ENCODE measurements at places on chromosomes 2 and 18. TPM values are rescaled to one million over a fixed set of nuclear protein-coding genes. Genes with fewer than 3 reads are reported as not detected.

MAP3K19 gene
- total RNA-seq, result not detected

ASXL3 gene
- 0.07 TPM for total RNA-seq

FSIP2 gene
- 0.07 TPM for total RNA-seq

RNF144A gene
- total RNA-seq, result 2.5 TPM

ALLC gene
- total RNA-seq, result not detected

IL1B gene
- total RNA-seq, result 0.46 TPM

LAMA1 gene
- 0.07 TPM for total RNA-seq

VAMP5 gene
- total RNA-seq, result 60.0 TPM

RTP5 gene
- total RNA-seq, result not detected

USP40 gene
- 21.7 TPM for total RNA-seq

DSC1 gene
- not detected for total RNA-seq

NDC80 gene
- 24.3 TPM for total RNA-seq

CCDC148 gene
- total RNA-seq, result not detected

PDCD1 gene
- total RNA-seq, result not detected

INPP5D gene
- total RNA-seq, result 27.2 TPM

SERPINB8 gene
- 33.8 TPM for total RNA-seq

IRS1 gene
- 0.07 TPM for total RNA-seq

SNTG2 gene
- total RNA-seq, result not detected

MYOM1 gene
- 0.11 TPM for total RNA-seq

FAHD2A gene
- total RNA-seq, result 34.0 TPM

TUBB8B gene
- not detected for total RNA-seq

TMEM169 gene
- total RNA-seq, result 0.14 TPM

SCN7A gene
- not detected for total RNA-seq

CD28 gene
- total RNA-seq, result 0.07 TPM
